GM12878 (cell line): ENCODE measurements at places on chromosomes 4 and X.

DNA sequence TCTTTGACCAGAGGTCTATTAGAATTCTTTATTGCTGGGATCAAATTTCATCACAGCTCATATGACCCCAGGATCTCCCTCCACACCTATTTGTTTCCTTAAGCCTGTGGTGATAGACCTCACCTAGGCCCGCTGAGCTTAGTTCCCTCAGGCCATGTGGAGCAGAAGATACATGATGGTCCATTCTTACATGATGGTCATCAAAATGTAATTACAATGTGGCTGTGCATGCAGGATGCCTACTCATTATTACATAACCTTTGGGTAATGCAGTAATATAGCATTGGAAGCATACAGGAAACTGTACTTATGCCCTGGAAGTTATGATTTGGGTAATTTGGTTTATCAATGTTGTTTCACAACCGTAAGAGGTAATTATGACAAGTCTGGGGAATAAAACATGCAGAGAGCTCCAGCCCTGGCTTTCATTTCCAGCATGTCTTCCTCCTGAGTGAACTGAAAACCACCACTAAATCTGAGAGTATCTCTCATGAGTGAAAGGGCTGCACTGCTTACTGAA lies 67.0 kb upstream of the AGA start:
- no peaks in the 10 kb centered on the region for H3K27me3 ChIP-seq
- no peak overlapping the region for H3K4me3 ChIP-seq
- no peaks in the 10 kb centered on the region for H3K36me3 ChIP-seq
- DNase-seq: no peak
- H3K4me1 ChIP-seq: no peaks in the 10 kb centered on the region

DNA sequence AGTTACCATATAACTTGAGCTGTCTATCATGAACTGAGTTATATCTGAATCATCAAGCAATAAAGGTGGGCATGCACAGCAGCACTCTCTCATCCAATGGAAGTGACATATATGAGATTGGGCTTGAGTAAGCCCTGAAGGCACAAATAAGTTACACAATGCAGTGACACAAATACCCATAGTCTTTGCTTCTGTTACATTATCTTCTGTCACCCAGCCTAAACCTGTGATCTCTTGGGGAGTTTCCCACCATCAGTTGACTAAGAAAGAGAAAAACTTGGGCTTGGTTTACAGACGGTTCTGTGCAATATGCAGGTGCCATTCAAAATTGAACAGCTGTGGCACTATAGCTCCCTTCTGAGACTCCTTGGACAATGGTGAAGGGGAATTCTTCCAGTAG lies 138.8 kb upstream of the IL15 start:
- no peak overlapping the region for H3K27ac ChIP-seq
- H3K4me3 ChIP-seq: no peak overlapping the region
- H3K36me3 ChIP-seq: no peaks in the 10 kb centered on the region
- no peaks in the 10 kb centered on the region for H3K27me3 ChIP-seq
- peak; percentile 46 for DNase-seq
- H3K4me1 ChIP-seq: 0 out of 2 replicates have a peak, but pooled peaks cover 4% of the 10 kb centered on the region

GRCh38 chr4:94700298-94700697 lies 57.5 kb upstream of the BMPR1B start:
- H3K27me3 ChIP-seq: no peaks in the 10 kb centered on the region
- H3K36me3 ChIP-seq: no peaks in the 10 kb centered on the region
- H3K27ac ChIP-seq: no peak overlapping the region
- H3K4me3 ChIP-seq: no peak overlapping the region
- DNase-seq: no peak

DNA sequence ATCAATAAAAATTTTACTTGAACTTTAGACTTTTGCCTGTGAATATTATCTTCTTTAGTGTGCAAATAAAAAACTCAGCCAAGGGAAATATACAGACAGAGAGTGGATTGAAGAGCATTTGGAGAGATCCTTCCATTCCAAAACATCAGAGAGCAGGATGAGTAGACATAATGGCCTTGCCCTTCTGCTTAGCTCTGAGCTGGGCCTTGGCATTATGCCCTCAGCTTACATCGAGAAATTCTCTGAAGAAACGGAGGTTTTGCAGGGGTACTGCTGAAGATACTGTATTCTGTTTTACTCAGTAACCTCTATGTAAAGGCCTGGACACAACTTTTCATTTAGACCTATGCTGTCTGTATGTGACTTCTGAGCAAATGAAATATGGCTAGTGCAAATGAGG lies 317.4 kb downstream of the STIM2 start:
- no peak overlapping the region for H3K27ac ChIP-seq
- H3K4me1 ChIP-seq: no peaks in the 10 kb centered on the region
- H3K27me3 ChIP-seq: no peaks in the 10 kb centered on the region

DNA sequence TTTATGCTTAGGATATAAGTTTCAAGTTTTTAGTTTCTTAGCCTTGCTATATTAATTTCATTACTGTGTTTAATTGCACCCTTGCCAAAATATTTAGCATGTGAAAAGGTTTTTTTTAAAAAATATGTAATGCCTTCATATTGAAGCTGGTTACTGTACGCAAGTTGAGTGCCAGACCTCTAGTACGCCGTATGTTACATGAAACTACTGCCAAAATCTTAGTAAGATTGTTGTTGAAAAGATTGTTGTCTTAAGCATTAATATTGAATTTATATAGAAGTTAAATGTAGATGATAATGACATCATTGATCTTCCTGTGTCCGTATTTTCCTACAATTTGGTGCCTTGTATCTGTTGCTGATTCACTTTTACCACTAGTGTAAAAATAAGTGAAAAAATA lies 37.1 kb downstream of the FAM133A start:
- no peaks in the 10 kb centered on the region for H3K4me1 ChIP-seq
- no peak overlapping the region for H3K4me3 ChIP-seq
- no peak overlapping the region for H3K27ac ChIP-seq
- no peak for DNase-seq
- no peaks in the 10 kb centered on the region for H3K36me3 ChIP-seq

DNA sequence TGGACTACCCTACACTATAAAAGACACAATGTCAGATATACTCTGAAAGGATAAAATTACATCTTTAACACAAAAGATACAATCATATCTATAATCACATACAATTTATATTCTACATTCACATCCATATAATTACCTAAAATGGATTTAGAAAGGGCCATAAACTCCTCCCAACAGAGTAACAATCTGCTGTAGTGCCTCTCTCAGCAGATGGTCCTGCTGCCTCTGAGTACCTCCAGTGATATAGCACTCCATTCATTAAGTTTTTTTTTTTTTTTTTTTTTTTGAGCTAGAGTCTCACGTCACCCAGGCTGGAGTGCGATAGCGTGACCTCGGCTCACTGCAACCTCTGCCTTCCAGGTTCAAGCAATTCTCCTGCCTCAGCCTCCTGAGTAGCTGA lies 7.4 kb downstream of the ANKRD37 start:
- H3K4me3 ChIP-seq: no peak overlapping the region
- no peak for DNase-seq
- H3K36me3 ChIP-seq: peaks cover 18% of the 10 kb centered on the region
- H3K27ac ChIP-seq: no peak overlapping the region
- no peaks in the 10 kb centered on the region for H3K27me3 ChIP-seq
- H3K4me1 ChIP-seq: peaks cover 6% of the 10 kb centered on the region; the same call in 1 of the 2 replicates

DNA sequence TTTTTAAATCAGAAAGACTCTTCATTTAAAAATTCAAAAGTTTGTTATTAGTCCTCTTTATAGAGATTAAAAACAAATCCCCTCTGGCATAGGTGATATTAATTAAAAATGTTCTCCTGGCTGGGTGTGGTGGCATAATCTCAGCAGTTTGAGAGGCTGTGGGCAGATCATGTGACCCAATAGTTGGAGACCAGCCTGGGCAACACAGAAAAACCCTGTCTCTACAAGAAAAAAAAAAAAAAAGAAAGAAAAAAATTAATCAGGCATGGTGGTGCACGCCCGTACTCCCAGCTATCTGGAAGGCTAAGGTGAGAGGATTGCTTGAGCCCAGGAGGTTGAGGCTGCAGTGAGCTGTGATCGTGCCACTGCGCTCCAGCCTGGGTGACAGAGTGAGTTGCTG lies 38.9 kb downstream of the RASGEF1B start:
- no peaks in the 10 kb centered on the region for H3K27me3 ChIP-seq
- H3K4me1 ChIP-seq: no peaks in the 10 kb centered on the region
- H3K27ac ChIP-seq: no peak overlapping the region
- H3K36me3 ChIP-seq: no peaks in the 10 kb centered on the region
- no peak overlapping the region for H3K4me3 ChIP-seq
- DNase-seq: no peak
